AG09319 (cell line): ENCODE measurements at places on chromosomes 4 and X.

DNA sequence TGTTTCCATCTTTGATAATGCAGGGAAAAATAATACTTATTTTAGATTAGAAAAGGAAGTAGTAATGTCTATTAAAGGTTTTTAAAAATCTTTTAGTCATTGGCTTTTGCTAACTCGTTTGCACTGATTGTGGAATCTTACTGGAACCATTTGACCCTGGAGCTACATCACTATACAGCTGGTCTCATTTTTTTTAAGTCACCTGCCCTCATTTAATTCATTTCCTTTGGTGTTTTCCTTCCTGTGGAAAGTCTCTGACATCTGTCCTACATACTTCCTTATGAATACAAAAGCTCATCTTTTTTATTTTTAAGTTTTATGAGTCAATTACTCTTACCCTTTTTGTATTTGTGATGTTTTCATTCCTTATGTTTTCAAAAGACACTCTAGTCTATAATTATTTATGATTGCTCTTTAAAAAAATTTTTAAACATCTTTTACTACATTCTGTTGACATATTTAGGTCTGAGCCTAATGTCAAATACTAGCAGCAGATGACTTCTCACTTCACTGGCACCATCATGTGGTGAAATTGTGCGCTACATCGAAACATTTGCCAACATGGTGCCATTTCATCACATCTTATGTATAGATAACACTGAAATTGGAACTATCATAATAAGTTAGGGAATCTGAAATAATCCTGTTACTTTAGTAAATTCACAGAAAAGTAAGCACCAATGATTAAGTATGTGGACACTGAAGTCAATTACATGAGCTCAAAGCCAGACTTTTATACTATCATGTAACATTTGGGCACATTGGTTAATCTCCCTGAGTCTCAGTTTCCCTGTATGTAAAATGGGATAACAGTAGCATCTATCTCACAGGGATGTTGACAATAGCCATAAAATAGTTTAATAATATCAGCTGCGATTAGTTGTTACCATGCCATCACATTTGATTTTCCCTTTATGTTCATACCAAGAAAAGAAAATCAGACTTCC, 9.4 kb upstream of the MMAA start:
- DNase-seq, result peak; percentile 34

GRCh38 chrX:150779385-150779784, 86.2 kb downstream of the MTMR1 start:
- DNase-seq, result no peak

- DNase-seq, result no peak
Observed at GRCh38 chrX:17682259-17682658, 55.0 kb upstream of the SCML1 start.

DNA sequence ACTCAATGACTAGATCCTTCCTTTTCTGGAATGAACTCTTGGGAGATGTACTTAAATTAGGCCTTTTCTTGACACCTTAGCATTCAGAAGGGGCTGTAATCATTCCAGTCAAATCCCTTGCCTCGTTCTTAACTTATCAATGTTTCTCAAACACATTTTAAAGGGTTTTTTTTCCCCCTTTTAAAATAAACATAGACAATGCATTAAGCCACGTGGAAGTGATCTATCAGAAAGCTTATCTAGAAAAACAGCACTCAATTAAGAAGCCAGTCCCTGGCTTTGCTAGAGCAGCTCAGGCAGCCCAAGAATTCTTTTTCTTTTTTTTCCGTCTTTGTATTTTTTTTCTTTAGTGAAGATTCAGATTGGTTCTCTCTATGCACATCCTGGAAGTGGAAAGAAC, 118.2 kb downstream of the PCDH7 start:
- DNase-seq, result no peak

GRCh38 chrX:30665471-30665870, 12.2 kb downstream of the GK start:
- no peak for DNase-seq

- no peak for DNase-seq
Observed at GRCh38 chrX:139720136-139720535, 12.2 kb upstream of the MCF2 start.

GRCh38 chrX:48936429-48937053, 17.7 kb upstream of the PIM2 start:
- no peak for DNase-seq

DNA sequence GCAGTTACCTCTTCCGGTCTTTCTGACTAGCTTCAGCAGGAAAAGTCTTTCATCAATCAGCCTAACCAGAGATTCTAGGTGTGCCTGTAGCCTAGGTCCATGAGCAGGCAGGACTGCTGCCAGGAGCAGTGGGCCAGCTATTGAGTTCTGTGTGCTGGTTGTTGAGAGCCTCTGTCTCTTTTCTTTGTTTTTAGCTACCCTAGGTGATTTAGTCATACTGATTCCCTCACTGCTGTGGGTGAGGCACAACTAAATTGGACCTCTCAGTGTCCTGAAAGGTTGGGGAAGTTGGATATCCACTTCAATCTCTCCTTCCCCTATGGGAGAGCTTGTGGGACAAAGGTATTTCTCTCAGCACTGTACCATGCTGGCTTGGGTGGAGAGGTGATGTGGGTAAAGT, 354.9 kb downstream of the GPAT3 start:
- no peak for DNase-seq

DNA sequence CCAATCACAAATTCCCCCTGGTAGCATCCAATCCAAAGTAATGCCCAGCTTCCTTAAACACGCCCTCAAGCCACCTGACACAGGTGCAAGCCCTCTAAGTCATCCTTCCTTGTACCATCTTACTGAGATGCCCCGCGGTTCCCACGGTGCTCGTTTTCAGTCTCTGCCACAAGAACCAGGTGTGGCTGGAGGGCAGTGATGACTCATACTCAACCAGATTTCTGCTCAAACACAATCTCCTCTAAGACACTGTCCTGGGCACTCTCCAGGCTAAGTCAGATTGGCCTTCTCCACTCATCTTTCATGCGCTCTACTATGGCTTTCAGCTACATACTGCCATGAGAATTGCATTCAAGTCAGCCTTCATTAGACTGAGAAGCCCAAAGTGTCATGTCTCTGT, 3.5 kb downstream of the SH3KBP1 start:
- no peak for DNase-seq

- no peak for DNase-seq
Observed at GRCh38 chr4:186839122-186840037, 115.7 kb upstream of the FAT1 start.

- DNase-seq, result no peak
Observed at GRCh38 chr4:80188801-80189458, 8.4 kb upstream of the PRDM8 start.

DNA sequence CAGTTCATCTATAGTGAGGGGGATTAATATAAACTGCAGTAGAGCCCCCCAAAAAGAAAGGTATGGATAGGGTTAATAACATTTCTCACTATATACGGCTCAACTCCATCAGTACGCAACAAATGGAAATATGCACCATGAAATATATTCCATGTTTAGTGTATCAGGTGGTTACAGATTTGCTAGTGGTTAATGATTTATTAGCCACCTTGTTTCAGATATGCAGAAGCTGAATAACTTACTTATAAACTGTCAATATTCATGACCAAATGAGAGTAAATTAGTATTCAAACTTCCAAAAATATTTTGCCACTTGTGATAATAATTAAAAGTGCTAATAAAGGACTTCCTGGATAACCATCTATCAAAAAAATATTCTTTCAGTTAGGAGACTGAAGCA, 14.8 kb downstream of the AMTN start:
- no peak for DNase-seq

- DNase-seq, result no peak
Observed at GRCh38 chrX:54641530-54641929, 111.5 kb downstream of the GNL3L start.

- no peak for DNase-seq
Observed at GRCh38 chr4:145299380-145300076, 119.1 kb upstream of the OTUD4 start.

- no peak for DNase-seq
Observed at GRCh38 chr4:7860600-7861163, 79.0 kb downstream of the AFAP1 start.

DNA sequence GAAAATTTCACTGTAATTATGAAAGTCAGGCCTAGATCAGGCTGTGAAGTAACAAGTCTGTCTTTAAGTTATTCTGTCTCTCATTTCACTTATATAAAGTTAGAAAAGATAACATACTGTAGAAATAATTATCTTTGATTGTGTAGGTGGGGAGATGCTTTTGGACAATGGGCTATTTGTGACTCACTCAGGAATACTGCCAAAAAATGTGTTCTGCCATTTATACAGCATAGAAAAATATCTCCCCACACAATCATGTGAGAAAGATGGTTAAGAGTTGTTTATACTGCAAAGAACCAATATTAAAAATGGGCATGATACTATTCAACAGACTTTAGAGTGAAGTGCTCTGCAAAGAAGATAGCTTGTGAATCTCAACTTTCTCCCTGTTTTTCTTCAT, 95.0 kb upstream of the GABRA2 start:
- DNase-seq, result no peak

DNA sequence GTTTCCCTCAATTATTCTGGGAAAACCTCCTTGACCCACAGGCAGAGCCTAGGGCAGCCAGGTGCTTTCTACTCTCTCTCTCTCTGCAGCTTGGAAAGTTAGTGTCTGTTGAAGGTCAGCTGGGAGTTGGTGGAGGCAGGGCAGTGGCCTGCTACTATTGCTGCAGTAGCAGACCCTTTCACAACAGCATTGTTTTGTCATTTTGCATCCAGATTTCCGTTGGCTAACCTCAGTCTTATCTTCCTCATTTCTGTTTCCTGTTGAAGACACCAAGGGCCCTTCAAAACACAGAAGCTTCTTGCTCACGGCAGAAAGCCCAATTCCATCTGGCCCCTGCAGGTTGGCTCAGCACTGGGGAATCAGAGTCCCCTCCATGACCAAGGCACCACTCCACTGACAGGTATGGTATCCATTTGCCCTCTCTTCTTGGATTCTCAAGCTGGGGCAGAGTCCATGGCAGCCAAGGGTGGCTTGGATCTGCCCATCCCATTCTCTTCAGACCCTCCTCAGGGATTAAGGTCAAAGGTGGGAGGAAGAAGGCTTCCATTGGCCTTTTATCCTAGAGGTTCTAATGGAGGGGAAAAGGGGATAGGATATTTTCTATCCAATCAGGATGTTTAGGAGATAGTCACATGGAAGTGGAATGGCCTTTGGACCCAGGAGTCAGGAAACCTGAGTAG, 24.6 kb downstream of the VSIG4 start:
- no peak for DNase-seq

DNA sequence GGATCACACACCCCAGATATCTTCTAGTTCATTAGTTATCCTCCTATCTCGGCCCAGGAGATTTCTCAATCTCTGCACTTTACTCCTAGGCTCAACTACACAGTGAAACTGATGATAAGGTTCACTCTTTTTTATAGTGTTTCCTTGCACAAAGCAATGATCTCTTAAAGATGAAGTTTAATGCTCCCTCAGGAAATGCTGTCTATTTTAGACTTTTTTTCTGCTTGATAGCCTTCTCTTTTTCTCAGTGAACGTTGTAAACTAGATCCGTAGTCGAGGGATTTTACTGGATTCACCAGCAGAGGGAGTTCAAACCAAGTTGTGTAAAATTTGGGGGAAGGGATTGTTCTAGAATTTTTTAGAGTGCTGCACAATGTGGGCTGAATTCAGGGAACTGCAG, 269.6 kb downstream of the GBA3 start:
- DNase-seq, result no peak

DNA sequence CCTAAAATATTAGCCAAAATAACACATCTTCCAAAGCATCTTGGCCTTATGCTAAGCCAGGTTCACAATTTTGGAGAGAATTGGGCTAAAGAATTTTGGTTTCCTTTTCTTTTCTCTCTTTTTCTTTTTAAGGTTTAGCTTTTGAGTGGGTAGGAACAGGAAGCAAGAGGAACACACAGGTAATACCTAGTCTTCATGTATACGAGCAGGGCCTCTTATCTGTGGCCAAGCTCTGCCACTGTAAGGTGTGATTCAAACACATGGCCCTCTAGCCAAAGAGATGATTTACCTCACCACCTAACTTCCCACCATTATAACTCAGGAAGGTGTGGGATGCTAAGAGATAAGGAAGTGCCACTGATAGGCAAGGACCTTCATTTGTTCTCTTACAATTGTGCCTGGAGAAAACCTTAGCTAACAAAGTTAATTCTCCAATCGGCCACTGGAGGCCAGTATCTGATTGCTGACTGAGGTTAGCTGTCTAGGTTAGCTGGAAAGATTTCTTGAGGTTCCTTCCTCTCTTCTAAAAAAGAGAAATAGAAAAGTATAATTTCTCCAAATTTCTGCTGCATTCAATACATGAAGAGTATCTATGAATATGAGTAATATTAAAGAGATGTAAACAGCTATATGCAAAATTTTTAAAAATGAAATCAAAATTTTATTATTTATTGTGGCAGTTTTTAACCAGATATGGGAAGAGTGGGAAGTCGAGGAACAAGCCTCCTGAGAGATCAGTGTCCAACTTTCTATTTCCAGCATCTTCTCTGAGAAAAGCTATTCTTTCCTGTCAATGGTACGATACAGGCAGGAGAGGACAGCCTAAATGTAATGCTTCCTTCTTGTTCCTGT, 30.1 kb upstream of the BBS7 start:
- peak; percentile 25 for DNase-seq

DNA sequence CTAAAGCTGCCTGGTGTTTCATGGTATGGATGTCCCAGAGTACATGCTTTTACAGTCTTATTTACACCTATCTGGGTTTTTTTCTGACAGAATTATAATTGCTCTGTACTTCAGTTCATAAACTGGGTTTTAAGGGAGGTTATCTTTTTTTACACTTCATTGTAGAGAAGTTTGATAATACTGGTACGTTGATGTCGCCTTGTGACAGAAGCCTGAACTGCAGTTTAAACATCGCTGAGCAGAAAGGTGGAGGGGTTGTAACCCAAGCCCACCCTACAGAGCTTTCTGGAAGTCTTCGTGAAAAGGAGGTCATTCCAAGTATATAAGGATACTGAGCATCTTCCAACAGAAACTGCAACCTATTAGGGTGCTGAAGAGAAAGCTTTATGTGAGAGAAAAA, 46.4 kb downstream of the BEX1 start:
- no peak for DNase-seq

GRCh38 chr4:2222838-2223237, 19.1 kb downstream of the HAUS3 start:
- no peak for DNase-seq

GRCh38 chr4:81360737-81361136, 111.0 kb downstream of the RASGEF1B start:
- DNase-seq, result no peak

DNA sequence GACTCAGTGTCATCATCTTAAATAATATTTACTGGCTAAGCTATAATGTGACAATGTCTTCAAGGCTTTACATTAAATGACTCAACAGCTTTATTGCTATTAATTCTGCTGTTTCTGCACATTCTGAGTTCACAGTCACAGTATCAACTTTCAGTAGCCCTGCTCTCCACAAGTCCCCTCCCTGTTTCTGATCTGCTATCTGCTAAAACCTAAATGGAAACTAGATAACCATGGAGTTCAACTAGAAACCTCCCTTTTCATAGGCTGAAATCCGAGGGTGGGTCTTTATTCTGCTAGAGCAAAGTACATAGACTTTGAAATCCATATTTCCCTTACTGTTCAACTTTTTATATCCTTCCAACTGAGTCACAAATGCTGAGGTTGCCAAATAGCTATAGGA, 5.4 kb upstream of the ACE2 start:
- no peak for DNase-seq
